ENCODE measurements at places on chromosomes 7 and 10.

DNA sequence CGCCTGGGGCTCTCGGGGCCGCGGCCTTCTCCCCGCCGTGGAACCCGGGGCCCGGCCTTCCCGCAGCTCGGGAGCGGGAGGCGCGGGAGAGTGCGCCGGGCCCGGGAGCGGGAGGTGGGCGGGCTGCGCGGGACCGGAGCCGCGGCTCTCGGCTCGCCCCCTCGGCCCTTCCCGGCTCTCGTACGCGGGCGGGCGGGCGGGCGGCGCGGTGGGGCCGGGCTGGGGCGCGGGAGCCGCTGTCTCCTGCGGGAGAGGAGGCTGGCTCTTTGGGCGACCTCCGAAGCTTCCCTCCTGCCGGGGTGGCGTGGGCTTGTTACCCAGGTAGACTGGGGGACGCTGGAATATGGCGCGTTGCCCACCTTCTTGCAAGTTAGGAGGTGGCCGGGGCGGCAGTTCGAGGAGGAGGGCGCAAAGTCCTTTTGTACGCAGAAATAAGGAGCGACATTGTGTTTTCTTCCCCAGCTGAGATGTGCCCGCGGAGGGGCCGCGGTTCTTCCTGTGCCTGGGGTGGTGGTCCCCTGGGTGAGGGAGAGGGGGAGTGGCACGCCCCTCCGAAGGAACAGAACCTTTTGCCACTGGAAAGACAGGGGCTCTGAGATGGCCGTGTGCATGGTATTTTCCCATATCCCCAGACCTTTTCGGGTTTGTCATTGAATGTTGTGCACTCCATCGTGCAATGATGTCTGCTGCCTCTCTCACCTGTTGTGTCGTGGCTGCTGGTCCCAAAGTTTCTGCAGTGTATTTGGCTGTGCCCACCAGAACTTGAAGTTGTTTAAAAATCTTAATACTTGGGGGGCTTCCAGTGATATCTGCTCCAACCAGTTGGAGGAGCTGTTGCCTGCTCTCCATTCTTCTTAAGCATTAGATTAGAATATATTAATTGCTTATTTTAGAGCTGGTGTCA, 844 bp downstream of the NRF1 start:
- peak; percentile 64 for DNase-seq

GRCh38 chr10:81680359-81680758, 194.6 kb upstream of the NRG3 start:
- no peak for DNase-seq

- no peak for DNase-seq
Observed at GRCh38 chr10:97017474-97017903, 168.3 kb downstream of the SLIT1 start.

GRCh38 chr10:132407846-132408278, 10.9 kb downstream of the PWWP2B start:
- DNase-seq: no peak

- DNase-seq: peak; percentile 23
Observed at GRCh38 chr10:110430340-110431273, 67.1 kb upstream of the DUSP5 start.

GRCh38 chr7:134678115-134678514, 31.5 kb downstream of the BPGM start:
- no peak for DNase-seq

DNA sequence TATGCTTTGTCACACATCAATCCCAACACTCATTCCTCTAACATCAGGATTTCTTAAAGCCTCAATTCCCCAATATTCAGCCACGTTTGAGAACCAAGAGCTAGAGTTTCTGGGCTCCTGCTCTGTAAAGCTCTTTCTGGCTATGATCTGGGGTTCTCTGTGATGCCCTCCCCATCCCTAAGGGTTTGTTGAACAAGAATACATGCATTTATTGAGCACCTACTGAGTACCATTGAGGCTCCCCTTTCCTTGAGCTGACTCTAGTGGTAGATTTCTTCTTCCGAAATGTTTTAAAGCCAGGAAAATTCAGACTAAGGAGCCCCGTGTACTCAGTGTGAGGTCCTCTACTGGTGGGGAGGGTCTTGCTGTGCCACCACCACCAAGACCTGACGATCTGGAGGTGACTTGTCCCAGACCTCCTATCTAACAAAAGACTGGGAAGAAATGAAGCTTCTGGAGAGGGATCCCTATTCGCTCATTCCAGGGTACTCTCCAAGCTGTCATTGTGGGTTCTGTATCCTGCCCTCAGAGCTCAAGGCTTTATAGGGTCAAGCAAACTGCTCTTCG, 23.1 kb upstream of the SRGN start:
- DNase-seq: no peak

DNA sequence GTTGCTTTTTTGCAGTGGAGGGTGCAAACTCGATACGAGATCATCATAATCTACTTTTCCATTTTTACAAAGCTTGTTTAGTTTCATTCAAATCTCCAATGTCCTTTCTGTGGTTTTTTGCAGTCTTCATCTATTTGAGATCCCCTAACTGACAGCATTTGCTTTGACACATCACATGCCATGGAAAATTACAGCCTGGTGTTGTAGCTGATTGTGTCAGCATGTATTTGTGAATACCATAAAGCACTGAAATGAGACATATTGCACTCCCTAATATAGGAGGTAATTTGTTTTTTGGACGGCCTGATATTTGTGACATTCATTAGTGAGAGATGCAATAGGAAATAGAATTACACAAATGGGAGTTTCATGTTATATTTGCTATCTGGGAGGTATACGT, 620.8 kb downstream of the KCNMA1 start:
- DNase-seq: no peak

- DNase-seq: no peak
Observed at GRCh38 chr7:112792441-112792840, 2.2 kb upstream of the TMEM168 start.
